NCI-H345 (cell line): ENCODE measurements at places on chromosomes 6 and 20.
A peak's percentile ranks its signal among the peaks of the same experiment; 100 is the strongest.

DNA sequence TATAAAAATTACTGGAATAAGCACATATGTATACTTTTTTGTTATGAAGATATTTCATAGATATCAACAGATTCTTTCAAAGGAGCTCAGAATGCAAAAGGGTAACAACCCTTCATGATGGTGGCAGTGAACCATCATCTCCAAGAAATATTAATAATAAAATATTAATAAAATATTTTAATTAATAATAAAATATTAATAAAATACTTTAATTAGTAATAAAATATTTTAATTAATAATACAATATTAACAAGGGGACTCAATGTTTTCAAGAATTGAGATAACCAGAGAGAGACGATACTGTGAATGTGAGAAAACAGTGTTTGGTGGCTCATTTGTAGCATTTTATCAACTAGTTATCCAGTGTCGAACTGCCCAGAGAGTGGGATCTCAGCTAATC is 86.0 kb upstream of the NT5E start:
- DNase-seq: no peak

GRCh38 chr20:56469077-56469449 is 636 bp downstream of the RTF2 start:
- no peak for DNase-seq

- no peak for DNase-seq
Observed at GRCh38 chr6:4983322-4983721, 20.5 kb downstream of the RPP40 start.

GRCh38 chr6:19852090-19852457 is 14.9 kb downstream of the ID4 start:
- no peak for DNase-seq

DNA sequence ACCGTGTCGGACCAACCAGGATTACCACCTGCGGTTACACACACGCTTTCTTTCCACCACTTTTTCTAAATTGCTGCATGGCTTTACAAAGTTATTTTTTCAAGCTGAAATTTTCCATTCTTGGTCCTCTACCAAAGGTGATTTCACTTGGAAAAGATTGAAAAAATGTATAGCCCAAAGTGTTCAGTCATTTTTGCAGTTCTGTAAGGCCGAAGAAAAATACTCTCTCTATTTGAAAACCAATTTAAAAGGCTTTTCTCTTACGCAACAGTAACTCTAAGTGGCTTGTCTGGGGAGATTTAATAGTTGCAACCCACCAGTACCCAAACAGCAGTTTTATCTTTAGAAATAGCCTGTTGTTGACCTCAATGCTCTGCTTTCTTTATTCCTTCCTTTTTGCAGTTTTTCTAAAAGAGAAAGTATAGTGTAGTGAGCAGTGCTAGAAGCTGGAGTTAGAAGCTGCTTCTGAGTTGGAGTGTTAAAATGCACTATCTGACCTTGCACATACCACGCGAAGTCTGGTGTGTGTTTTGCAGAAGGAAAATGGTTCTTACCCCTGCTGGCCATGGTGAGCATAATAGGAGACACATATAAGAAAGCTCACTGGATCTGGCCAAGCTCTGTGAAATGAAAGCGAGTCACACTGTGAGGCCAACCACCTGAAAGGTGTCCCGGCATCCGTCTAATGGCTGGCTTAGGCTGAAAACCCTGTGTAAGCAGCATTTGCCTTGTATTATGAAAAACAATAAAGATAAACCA is 271.6 kb upstream of the PRND start:
- DNase-seq: no peak

DNA sequence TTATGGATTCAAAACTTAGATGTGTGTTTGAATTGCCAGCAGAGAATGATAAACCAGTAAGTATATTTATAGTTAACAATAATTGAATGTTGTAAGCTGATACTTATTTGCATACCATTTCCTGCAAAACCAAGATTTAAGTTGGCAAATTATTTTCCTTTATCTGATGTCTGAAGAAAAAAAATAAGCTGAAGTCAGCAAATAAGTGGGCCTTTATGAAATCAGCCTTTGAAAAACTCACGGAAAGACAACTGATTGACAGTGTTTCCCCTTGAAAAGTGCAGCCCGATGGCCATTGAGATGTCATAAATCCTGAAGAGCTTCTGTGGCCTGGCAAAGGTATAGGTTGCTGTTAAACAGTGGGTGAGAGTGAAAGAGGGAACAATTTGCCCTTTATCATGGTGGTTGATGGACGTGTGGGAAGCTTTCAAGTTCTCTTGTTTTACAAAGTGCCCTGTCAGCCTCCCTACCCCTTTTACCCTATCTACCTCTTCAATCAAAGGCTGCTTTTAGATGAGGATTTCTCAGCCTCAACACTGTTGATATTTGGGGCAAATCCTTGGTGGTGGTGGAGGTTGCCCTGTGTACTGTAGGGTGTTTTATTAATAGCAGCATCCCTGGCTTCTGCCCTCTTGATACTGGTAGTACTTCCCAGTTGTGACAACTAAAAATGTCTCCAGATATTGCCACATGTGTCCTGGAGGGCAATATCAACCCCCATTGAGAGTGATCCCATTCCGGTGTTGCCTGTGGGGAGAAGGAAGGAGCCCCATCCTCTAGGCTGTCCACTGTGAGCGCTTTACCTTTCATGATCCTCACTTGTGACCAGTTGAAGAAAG is 50.2 kb downstream of the VAPB start:
- no peak for DNase-seq

DNA sequence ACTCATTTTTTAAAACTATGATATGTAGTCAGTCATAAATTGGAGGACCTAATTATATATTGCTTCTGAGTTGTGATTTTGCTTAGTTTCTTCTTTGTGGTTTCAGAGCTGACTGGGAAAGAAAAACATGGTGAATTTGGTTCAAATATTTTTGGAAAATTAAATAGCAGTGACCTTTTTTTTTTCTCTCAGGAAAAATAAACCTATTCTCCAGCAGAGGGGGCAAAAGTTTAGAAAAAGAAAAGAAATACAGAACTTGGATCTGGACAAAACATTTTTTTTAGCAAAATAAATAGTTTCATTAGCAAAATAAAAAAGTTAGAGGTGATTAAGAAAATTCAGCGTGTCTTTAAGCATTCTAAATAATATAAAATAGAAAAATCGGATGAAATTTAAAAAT is 10.2 kb downstream of the COL10A1 start:
- DNase-seq: no peak

GRCh38 chr6:143878272-143878760 is 14.0 kb downstream of the ZC2HC1B start:
- peak; percentile 10 for DNase-seq

GRCh38 chr6:23154159-23154558 is 584.8 kb downstream of the HDGFL1 start:
- DNase-seq: no peak

- no peak for DNase-seq
Observed at GRCh38 chr6:84411060-84411629, 183.7 kb upstream of the CEP162 start.

- DNase-seq: no peak
Observed at GRCh38 chr6:149196091-149196490, 121.4 kb upstream of the TAB2 start.

DNA sequence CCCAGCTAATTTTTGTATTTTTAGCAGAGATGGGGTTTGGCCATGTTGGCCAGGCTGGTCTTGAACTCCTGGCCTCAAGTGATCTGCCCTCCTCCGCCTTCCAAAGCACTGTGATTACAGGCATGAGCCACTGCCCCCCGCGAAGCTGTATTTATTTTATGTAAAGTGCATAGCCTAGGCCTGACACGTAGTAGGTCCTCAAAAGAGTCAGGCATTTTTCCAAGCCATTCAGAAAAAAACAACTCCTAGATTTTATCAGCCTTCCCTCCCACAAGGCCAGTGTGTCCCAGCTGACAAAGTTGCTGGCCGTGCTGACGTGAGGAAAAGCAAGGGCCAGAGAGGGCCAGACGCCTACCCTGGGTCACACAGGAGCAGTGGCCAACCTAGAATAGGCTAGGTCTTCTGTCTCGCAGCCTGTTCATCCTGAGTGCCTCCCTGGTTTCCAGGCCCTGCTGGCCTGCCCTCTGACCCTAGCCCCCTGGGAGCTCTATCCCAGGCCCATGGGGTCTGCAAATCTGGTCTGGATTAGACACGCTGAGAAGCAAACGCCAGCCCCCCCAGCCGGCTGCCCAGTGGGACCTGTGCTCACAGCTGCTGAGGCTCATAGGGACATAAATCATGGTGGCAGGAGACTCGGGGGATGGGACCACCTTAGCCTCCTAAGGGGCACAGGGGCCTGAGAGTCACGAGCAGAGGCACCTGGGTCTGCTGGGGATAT is 11.8 kb downstream of the TCF15 start:
- no peak for DNase-seq

DNA sequence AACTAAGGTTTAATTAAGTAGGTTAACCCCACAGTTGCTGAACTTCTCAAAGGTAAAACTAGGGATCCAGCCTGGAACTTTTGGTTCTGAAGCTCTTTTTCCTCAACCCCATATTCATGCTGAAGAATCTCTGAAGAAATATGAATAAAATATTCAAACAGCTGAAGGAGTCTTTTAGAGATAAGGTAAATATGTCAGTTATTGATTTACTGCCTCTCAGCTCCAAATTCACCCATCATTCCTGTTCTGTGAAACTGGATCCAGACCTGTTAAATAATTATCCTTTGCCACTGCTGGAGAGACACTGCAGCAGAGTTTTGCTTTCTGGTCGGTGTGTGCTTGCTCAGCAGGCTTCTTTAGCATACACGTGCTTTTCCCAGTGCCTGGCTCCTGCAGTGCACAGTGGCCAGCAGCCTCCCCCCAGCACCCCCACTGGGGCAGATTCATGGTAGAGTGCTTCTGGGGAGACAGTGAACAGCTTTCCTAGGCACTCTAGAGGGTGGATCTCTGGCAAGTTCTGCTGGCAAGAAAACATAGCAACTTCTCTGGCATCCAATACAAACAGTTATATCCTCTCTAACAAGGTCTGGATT is 62.0 kb upstream of the BCLAF1 start:
- DNase-seq: peak; percentile 61

DNA sequence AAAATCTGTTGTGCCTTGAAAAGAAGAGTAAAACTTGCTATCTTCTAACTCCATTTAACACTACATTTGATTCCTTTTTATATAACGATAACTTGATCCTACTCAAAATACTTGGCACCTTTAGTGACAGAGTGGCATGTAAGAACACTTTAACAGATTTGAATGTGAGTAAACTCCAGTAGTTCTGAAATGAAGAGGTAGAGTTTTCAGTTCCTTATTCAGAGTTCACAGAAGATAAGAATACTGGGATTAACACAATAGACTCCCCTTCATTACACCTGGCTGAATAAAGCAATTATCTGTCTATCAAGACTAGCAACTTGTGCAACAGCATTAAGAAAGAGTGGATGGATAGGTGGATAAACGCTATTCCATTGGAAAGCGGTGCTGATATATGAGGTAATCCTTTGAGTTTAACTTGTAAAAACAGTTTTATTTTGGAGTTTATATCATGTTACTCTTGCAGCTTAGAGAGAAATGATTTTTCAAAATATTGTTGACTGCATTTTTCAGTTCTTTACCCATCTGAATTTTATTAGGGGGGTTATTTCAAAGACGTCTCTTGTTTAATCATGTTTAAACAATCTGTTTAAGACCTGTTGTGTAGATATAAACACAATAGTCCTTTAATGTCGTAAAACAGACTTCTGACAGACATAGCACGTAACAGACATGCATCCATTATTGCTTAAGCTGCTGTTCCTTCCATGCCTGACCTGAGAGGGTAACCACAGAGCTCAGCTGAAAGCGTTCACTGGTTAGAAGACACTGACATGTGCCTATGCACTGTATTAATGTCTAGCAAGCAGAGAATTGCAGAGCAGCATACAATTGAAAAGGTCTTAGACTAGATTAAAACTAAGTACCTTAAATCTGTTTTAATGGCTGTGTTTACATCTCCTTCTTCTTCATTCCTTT is 102.4 kb upstream of the SUPT3H start:
- no peak for DNase-seq

DNA sequence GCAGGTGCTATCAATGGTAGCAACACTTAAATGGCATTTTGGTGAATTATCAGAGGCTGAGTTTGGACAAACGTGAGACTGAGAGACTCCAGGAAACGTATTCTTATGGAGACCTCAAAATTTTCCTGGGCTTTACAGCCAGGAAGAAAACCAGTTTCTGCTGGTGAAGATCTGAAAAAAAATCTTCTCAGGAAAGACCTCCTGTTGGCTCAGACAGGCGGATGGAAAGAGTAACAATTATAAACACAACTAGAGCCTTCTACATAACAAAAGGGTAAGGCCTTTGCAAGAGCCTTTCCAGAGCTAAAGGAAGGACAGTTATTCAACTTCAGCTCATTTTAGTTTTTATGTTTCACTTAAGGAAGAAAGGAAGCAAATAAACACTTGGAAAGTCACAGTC is 274.4 kb downstream of the THBS2 start:
- DNase-seq: no peak

- DNase-seq: peak; percentile 5
Observed at GRCh38 chr6:41576667-41577066, 30.5 kb downstream of the FOXP4 start.

GRCh38 chr6:63516186-63516944 is 55.9 kb upstream of the LOC128125822 start:
- no peak for DNase-seq

GRCh38 chr6:27911956-27912446 is at the start of gene OR2B2:
TSS of gene OR2B2 (minus strand) at chr6:27912396. CDS start at chr6:27912319, 77 bp downstream.
- DNase-seq: no peak
